Left colon (tissue), 2 donors: ENCODE measurements at places on chromosomes 3 and 15.

- DNase-seq = no peak
These were observed 615 bp downstream of the HES1 start for GRCh38 chr3:194136519-194137007.

DNA sequence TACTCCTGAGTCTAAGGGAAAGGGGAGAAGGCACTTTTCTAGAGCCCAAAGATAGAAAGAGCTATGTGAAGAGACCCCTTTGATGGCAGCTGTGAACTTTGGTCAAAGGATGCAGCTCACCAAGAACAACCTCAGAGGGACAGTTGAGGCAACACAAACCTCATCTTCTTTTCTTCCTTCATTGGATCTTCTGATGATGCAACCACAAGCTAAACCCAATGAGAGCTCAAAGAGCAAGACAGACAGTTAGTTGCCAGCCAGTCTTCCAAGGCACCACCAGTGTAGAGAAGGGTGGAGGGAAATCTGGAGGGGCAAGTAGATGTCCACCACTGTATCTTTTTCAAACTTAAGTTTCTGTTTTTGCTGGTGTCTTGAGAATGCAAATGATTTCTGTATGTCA is 10.4 kb upstream of the MNS1 start:
- no peak for DNase-seq

GRCh38 chr3:70273492-70273891 is 38.9 kb downstream of the MDFIC2 start:
- DNase-seq = no peak

DNA sequence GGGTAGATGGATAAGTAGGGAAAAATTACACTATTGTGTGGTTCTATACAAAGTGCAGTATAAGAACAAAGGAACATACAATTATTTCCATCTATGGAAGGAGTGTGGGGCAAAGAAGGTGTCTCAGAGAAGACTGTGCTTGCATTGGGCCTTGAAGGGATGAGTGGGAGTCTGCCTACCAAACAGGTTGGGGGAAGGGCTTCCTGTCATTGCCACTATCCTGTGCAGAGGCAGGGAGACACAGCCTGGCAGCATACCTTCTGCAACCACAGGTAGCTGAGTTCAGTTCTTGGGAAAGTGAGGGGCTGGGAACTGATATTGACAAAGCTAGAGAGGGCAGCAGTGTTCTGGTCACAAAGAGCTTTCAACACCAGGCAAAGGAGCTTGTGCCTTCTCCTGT is 3.4 kb downstream of the TIMP4 start:
- DNase-seq = no peak

GRCh38 chr3:72341920-72342319 is 506.3 kb downstream of the SHQ1 start:
- DNase-seq = no peak

DNA sequence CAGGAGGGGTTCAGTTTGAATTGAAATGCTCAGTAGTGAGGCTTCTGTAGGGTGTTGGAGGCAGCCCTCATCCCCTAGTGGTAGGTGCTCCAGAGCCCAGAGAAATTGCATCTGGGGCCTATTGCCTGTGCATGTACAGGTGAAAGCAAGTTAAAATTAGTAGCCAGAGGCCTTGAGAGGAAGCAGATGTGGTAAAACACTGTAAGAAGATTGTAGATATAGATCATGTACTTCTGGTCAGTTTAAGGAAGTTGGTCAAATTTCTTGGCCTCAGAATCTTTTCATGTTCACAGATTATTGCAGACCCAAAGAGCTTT is 34.6 kb downstream of the IGSF10 start:
- no peak for DNase-seq

DNA sequence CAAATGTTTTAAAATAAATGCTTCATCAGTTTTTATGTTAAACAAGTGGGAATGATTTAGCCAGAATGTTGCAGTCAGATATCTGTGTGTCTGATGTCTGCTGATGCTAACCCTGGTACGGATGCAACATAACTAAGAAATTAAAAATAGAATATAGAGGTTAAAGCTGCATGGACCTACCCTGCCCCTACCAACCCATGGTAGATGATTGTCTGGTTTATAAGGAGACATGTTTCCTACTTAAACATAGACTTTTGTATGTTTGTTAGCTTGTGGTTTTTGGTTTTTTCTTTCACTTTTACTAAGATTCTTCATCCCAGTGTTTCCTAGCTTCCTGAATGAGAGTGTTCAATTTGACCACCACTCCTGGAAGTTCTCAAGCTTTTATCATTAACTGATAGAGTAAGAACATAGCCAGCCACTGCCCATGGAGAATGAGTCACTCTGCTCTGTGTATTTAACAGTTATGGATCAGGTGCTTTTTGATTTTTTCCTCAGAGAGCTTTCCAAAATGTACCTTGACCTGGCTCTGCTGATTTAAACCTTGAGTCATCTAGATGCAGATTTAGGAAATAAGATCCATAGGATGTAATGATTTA is 70.7 kb upstream of the VEPH1 start:
- no peak for DNase-seq

DNA sequence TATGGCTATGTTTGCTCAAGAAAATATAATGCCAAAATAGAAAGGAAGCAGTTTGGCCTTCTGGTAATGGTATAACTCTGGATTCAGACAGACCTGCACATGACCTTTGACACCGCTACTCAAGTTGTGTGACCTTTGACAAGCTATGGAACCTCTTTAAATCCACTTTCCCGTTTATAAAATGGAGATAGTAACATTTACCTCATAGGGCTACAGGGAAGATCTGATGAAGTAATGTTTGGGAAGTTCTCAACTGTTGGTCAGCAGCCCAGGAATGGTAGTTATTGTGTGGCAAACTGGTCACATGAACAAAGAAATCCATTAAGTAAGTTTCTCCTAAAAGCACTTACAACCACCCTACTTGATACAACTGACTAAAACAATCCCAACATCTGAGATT is 95.1 kb upstream of the PHLDB2 start:
- DNase-seq = no peak

- no peak for DNase-seq
These were observed 327.4 kb downstream of the SHQ1 start for GRCh38 chr3:72520690-72521308.

GRCh38 chr15:63939531-63940130 is 105.9 kb upstream of the HERC1 start:
- DNase-seq = no peak

- DNase-seq = no peak
These were observed 88.7 kb downstream of the GABRG3 start for GRCh38 chr15:27059610-27060202.

DNA sequence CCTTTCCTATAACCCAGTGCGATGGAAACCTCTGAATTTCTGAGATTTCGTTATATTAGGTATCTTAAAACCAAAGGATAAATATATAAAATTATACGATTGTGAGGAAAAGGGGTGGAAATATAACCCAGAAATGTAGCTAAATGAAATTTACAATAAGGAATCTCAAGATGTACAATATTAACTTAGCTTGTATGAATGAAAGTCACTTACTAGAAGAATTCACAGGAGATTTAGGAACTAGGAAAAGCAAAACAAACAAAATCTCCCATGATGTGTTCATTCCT is 159.2 kb downstream of the USP13 start:
- no peak for DNase-seq

GRCh38 chr15:57220205-57220604 is 156.1 kb upstream of the CGNL1 start:
- no peak for DNase-seq

DNA sequence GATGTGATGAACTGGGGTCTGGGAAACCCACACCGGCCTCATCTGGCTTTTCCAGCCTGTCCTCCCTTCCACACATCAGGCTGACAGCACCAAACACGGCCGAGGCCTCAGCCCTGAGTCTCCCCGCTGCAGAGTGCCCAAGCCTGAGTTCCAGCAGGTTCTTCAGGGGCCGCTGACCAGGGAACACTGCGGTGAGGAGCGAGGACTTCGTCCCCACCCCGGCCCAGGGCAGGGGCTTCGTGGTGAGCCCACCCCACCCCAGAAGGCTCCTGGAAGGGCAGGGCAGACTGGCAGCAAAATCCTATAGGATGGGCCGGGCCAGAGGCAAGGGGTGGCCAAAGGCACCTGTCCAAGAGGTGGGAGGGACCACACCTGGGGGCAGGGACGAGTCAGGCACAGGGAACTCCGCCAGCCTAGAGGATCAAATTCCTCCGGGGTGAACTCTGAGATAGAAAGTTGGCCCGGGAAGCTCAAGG is at the start of gene SLC51A:
SLC51A (plus strand) TSS at position 446 of the 476 bp plus-strand sequence. CDS start 179 bp downstream, outside the sequence.
- DNase-seq = no peak

- DNase-seq = peak; percentile 71
These were observed 567 bp downstream of the TOP2B start for GRCh38 chr3:25663869-25664811.
